GM12865 (cell line): ENCODE measurements at places on chromosomes 11 and 22.

- DNase-seq: no peak
Observed at GRCh38 chr11:425301-425700, 10.5 kb upstream of the SIGIRR start.

GRCh38 chr22:27473533-27473932 lies 328.0 kb downstream of the MN1 start:
- no peak for DNase-seq

DNA sequence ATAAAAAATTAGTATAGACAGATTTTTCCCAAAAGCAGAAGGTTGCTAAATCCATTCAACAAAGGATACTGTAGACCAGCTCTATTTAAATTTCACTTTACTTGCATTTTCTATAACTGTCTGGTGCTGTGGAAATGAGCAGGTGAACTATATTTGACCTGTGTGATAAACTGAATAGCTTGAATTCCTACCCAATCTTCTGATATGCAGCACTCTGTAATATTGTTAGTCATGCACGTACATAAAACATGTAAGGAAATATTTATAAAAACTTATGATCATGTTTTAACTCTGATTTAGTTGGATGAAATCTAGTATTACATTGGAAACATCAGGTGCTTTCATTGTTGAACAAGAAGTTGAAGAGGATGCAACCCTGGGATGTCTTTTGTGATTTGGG lies 213.6 kb downstream of the DBX1 start:
- no peak for DNase-seq

DNA sequence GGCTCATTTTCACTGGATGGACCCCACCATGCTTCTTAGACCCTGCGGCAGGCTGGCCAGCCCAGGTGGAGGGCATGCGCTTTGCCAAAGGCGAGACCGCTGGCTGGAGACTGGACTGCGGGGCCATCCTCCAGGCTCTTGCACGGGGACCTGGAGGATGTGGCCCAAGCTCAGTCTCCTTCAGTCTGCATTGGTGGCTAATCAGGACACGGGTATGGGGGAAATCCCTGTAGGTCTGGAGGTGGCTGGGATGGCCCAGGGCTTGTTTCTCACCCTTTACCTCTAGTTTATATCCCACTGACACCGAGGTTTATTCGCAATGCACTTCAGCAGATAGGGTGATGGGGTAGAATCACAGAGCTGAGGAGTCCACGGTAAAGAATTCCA lies 45.0 kb downstream of the BCR start:
- DNase-seq: no peak

GRCh38 chr11:44408141-44408540 lies 98.2 kb upstream of the ALX4 start:
- no peak for DNase-seq

DNA sequence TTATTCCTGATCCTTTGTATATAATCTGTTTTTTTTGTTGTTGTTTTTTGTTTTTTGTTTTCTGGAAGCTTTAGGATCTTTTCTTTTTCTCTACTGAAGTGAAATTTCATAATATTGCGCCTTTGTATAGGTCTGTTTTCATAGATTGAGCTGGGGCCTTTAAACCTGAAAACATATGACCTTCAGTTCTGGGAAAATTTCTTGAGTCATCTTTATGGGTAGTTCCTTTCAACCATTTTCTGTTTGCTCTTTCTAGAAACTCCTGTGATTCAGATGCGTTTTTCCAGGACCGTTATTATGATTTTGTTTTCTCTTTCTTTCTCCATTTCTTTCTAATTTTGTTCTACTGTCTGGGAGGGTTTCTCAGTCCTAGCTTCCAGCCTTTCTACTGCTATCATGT lies 43.7 kb downstream of the BSX start:
- no peak for DNase-seq

DNA sequence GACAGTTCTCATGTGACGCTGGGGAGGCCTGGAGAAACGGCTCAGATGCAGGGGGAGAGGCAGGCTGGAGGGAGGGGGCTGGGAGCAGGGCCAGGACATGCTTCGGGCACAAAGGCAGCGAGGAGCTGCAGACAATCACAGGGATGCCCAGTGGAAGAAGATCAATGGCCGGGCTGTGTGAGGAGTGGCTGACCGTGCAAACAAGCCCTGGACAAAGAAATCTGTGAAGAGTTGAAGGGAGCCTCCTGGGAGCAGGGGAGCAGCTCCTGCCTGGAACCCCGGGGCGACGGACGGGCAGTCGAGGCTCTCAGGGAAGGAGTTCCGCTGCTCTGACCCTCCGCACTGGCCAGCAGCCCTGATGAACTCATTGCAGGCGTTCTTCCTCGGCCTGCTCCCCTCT lies 126.7 kb upstream of the B3GAT1 start:
- DNase-seq: no peak

DNA sequence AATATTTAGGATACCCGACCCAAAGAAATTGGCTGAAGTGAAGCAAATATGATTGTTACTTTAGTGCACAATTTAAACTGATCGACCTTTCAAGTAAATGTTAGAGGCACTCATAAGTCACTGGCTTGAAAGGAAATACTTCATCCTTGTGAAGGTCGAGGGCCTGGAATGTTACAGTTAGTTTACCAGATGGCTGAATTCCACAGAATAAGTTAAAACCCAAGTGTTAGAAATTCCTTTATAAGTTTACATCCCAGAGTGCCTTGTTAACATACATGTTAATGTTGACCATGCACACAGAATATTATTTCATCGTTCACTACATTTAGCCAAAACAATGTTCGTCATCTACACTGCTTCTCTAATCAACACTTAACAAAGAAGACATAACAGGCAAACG lies 235.5 kb upstream of the ANO3 start:
- no peak for DNase-seq

DNA sequence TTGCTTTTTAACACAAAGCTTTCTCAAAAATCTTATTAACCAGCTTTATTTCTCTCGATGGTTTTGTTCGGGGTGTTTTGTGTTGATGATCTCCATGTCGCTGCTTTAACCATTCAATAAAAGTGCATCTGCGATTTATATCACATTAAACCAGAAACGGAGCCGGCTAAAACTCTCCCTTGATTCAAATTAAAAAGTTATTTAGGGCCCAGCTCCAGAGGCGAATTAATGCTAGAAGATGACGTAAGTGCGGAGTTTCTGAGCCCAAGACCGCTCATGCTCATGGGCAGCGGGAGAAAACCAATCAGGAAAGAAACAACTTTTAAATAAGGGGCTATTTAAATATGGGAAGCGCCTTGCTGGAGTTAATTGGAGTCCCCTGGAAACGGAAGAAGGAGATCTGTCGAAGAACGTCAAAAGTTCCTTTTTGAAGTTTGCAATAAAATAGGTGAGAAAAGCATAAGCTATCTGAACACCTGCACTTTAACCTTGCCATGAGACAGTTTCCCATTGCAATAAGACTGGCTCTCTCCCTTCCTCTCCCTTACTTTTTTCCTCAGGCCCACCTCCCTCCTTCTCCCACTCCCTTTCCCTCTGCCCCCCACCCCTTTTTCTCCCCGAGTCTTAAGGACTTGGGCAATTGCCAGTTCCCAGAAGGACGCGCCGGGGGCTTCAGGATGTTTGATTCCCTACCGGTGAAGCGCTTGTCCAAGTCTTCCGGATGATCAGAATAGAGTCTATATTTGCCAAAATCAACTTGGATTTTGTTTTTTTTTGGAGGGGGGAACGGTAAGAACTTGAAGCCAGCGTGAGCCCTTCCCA lies 1.9 kb upstream of the DBX1 start:
- DNase-seq: no peak

DNA sequence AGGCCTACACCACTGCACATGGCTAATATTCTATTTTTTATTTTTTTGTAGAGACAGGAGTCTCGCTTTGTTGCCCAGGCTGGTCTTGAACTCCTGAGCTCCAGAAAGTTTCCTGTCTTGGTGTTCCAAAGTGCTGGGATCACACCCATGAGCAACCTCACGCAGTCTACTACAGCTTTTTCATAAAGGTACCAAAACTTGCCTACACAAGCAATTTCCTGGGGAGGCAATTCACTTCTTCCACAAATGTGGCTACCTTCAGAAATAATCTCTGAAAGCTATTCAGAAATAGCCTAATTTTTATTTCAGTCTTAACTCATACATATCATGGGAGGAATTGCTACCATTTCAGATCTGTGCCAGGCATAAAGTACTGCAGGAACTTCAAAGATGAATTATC lies 11.4 kb downstream of the SLC35F2 start:
- DNase-seq: no peak

DNA sequence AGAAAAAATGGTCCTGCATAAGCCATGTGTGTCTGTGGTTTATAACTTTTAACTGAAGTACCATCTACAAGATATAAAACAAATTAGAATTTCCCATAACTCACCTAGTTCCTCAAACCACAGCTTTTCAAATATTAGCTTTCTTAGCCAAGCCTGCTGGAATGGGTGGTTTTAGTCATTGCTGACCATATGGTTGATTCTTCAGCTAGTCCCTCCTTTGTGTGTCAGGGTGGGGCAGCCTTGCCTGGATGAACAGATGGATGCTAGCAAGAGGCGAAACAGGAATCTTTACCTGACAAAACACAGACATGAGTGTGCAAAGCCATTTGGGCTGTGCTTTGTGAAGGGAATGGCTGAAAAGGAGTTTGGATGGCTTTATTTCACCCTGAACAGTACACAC lies 6.9 kb upstream of the B3GNT6 start:
- no peak for DNase-seq

DNA sequence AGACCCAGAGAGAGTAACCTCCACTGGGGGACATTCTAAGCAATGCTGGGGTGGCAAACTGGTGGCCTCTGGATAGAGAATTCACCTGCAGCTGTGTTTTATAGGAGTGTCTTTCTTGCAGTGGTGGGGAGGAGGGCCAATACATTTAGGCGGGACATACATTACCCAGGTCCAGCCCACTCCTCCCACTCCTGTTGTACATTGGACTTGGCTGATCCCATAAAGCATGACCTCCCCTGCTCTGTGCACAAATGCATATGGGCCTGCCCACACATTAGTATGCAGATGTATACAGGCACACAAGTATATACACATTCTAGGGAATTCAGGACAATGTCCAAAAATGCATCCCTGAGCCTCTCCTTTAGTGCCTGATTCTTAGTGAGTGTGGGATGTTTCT lies 99.1 kb downstream of the RRAS2 start:
- DNase-seq: no peak

DNA sequence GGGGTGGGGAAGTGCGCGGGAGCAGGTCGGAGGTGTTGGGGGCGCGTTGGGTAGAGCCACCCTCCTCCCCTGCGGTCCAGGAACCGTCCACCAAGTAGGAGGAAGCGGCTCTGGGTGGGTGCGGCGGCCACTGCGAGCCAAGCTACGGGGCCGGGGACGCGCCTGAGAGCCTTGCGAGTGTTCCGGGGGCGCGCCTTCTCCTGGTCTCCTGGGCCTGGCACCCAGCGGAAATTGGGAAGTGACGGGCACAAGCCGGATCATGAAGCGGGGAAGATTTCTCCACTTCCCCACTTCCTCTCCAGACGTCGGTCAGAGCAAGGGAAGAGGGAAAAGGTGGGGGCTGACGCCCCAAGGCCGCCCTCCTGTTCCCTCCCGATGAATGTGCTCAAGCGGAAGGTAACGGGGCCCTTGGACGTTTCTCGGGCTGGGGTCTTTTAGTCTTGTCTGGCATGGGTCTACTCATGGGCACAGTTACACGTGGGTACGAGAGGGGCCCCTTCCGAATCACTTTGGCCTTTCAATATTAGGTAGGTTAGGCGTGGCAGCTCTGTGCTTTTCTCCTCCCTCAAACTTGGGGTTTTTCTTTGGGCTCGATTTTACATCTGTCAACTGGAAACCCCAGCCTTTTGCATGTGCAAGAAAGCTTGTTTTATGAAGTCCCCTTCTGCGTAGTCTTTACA lies 865 bp downstream of the RBM14 start:
- DNase-seq: no peak

DNA sequence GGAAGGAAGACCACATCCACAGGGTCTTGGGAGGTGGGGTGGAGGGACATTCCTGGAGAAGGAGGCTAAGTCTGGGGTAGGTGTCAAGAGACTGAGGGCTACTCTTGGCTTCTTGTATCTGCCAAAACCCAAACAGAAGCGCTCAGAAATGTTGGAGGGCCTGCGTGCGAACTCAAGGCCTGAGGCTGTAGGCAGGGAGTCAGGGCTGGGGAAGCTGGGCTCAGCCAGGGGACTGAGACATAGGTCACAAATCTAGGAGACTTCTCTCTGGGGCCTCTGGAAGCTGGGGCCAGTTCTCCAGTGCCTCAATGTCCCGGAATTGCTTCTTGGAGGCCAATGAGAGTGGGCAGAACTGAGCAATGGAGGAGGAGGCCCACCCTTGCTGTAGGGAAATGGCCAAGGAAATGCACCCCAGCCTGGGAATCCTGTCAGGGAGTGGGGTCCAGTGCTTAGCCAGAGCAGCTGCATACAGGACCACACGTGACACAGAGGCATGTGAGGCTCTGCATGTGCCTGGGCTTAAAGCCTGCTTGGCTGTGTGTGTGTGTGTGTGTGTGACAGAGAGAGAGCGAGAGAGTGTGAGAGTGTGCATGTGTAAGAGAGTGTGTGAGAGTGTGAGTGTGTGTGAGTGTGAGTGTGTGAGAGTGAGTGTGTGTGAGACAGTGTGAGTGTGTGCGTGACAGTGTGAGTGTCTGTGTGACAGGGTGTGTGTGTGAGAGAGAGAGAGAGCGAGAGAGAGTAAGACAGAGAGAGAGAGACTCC lies 141.3 kb downstream of the ST3GAL4 start:
- DNase-seq: no peak

- no peak for DNase-seq
Observed at GRCh38 chr11:96024666-96025065, 100.8 kb upstream of the MTMR2 start.

DNA sequence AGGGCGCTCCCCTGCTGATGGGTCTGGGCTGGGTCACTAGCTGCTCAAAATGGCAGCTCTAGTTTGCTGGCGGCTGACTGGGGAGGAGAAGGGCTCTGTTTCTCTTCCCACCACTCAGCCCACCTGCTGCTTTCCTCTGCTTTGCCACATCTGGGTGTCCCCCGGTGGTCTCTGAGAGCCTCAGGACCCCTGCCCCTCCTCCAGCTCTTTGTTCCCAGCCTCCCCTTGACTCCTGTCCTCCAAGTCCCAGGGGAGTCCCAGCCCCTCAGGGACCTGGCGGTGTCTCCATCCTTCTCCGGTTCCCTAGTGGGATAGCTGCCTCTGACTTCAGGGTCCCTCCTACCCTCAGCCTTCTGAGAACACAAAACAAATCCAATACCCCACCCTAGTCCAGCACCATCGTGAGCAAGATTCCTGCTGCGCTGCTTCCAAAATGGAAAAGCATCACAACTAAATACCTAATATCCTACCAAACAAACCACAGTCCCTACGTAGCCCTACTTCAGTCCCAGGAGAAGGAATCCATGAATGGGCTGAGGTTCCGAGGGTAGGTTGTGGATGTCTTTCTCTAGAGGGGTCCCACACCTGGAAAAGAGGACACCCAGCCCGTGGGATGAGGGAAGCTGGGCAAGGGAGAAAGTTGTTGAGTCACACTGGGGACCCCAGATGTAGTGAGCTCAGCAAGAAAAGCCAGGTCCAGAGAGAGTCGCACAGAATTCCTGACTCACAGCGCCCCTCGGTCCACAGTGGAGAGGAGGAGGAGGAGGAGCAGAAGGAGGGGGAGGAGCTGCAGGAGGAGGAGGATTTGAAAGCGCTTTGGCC lies 45.0 kb upstream of the NNMT start:
- DNase-seq: no peak

DNA sequence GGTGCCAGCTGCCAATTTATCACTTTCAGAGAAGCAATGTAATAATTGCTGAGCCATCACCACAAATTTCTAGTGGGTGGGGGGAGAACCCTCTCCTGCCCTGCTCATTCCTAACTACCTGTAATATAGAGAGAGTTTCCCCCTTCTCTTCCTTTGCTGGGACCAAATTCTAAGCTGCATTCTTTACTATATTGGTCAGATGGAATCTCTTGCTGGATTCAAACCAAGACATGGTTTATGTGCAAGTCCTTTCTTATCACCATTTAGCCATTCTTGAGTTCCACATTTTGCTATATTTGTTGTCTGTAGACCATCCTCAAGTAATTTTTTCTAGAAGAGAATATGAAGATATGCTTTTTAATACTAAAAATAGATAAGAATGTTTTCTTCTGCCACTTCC lies 452.1 kb downstream of the MN1 start:
- DNase-seq: no peak
